ENCODE measurements at places on chromosomes 1 and 21. TPM values are rescaled to one million over a fixed set of nuclear protein-coding genes. Genes with fewer than 3 reads are reported as not detected.

DNA sequence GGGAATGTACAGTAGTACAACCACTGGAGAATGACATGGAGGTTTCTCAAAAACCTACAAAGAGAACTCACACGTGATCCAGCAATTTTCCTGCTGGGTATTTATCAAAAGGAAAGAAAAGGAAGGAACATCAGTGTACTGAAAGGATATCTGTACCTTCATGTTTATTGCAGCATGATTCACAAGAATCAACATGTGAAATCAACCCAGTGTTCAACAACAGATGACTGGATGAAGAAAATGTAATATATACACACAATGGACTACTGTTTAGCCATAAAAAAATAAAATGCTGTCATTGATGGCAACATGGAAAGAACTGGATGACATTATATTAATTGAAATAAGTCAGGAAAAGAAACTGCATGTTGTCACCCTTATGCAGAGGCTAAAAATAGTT, 19.0 kb upstream of the CYP4A11 start:
- DNase-seq, result no peak

- DNase-seq, result no peak
Measured at GRCh38 chr1:104264521-104264920, 514.8 kb downstream of the AMY1C start.

- no peak for DNase-seq
Measured at GRCh38 chr1:5939271-5940170, 52.7 kb downstream of the NPHP4 start.

DNA sequence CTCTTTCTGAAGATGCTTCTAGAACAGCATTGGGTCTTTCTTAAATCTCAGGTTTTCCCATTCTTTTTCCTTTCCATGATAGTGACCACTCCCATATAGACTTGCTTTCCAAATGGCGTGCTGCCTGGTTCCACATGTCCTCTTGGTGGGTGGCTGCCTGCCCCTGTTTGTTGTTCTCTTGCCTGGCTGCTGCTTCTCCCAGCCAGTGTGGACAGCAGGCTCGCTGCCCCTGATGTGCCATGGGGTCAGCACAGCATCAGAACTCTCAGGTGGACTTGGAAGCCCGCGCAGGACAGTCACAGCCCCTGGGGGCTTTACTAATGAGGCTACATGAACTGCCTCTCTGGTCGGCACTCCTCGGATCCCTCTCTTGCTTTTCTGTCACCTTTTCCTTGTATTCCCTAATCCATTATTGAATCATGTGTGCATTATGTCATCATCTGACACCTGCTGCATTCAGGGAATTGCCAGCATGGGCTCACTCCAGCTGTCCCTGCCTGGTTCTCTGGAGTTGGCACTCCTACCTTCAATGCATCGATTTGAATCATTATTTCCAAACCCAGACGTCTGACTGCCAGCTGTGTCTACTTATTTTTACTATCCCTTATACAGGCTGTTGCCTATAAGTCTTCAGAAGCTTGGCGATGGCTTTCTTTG, 100.5 kb upstream of the COA6 start:
- DNase-seq, result no peak

Gene OR2T29
- not detected for polyA plus RNA-seq
